ENCODE measurements at places on chromosomes 4 and X.

DNA sequence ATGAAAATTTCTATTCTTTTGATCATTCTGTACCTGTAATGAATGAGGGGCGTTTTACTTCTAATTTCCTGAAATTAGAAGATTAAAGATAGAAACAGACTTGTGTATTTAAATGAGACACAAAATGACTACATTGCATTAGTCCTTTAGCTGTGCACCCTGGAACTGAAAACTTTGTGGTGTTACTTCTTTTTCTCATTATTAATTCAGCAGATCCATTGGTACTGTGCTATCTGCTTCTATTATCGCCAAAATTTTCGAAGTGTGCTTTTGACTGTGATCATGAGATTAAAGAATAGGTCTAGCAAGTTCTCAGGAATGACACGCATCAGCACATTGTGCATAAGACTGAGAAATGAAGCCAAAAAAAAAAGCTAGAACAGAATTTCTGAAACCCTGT is 1938.9 kb upstream of the TENM3 start:
- no peak for DNase-seq

DNA sequence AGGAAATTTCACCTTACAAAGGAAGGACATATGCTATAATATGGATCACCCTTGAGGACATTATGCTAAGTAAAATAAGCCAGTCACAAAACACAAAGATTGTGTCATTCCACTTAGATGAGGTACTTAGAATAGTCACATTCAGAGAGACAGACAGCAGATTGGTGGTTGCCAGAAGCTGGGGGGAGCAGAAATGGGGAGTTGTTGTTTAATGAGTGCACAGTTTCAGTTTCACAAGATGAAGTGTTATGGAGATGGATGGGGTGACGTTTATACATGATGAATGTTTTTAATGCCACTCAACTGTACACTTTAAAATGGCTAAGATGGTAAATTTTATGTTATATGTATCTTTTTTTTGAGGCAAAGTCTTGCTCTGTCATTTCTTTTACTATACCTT is 14.8 kb upstream of the SPON2 start:
- DNase-seq: no peak

DNA sequence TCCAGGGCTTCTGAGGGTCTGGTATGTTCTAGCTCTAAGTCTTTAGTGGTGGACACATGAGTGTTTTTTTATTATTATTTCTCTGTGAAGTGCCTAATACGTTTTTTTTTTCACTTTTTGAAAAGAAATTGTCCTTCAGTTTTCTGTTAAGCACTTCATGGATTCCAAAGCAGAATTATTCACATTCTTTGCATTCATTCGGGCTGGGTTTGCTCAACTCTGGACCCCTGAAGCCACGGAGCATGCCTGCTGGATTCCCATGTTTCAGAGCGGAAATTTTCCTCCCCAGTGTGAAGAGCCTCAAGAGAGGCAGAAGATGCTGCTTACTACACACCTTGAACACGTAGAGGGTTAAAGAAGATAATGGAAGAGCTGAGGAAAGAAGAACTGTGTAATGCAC is 107.5 kb downstream of the EGF start:
- DNase-seq: no peak

- no peak for DNase-seq
These were observed 639.6 kb downstream of the SMARCA1 start for GRCh38 chrX:128883650-128884049.

GRCh38 chr4:171714791-171715454 is 98.3 kb upstream of the GALNTL6 start:
- no peak for DNase-seq

DNA sequence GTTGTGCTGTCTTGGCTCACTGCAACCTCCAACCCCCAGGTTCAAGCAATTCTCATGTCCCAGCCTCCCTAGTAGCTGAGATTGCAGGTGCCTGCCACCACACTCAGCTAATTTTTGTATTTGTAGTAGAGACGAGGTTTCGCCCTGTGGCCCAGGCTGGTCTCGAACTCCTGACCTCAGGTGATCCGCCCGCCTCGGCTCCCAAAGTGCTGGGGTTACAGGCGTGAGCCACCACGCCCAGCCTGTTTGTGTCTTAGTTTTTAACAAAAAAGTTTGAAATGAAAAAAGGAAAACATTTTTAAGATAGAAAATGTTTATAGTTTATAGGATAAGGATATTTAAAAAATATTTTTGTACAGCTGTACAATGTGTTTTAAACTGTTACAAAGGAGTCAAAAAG is 62.4 kb downstream of the CAPN6 start:
- no peak for DNase-seq

DNA sequence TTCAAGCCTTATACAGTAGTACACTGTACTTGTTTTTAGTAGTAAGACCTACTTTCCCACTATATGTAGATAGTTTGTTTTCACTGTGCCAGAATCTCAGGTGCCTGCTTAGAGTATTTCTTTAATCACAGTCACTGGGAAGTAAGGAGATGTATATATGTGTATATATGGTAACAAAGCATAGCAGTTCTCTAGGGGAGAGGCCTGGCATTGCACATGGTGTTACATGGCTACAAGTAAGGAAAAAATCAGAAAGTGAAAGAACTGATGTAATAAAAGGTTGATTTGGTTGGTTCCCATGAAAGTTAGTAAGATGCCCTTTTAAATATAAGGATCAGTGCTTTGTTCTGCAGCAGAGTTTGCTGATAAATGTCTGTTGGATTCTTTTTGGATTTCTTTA is 9.3 kb upstream of the DCK start:
- DNase-seq: no peak

DNA sequence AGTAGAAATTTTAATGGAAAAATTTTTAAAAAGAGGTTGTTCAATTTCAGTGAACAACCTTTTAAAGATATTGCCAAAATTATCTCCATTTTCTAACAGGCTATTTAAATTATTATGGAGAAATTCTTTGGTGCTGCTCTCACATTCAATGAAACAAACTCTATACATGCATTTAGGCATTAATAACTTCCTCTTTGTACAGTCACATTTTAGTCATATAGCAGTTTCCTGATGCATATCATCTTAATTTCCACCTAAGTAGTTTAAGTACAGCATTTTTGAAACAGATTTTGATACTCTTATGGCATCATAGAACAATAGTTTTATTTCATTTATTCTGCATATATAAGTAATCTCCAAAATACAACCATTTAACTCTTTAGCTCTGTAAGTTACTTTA is 500.1 kb downstream of the STPG2 start:
- DNase-seq: no peak

GRCh38 chr4:146510942-146511341 is 10.8 kb downstream of the SLC10A7 start:
- no peak for DNase-seq

DNA sequence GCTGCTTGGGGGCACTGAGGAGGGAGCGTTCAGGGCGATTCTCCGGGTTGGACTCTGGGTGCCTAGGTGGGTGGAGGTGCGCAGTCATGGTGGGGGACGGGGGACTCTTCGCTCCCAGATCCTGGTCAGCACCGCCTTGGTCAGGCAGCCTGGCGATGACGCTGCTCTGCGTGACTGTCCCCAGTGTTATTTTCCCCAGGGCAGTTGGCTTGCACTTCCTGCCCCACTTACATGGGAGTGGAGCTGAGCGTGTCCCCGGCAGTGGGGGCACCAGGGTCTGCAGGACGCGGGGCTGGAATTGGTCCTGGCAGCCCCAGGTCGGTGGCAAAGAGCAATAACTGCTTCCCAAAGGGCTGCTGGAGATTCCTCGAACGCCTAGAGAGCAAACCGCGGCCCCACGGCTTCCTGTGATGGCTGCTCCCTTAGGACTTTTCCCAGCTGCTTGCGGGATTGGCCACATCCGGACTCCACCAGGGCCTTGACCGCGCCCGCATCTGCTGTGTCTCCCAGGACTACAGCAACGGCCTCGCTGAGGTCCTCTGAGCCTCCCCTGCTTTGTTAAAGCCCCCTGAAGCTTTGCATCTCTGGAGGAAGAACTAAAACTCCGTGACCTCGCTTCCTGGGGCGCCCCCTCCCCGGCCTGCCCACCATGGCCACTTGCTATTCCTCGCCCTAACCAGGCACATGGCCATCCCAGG is 35.3 kb upstream of the GPR78 start:
- no peak for DNase-seq

- DNase-seq: no peak
These were observed 136.2 kb upstream of the RPL34 start for GRCh38 chr4:108484187-108484586.

- DNase-seq: no peak
These were observed 169.5 kb downstream of the MAML3 start for GRCh38 chr4:139984471-139984870.

DNA sequence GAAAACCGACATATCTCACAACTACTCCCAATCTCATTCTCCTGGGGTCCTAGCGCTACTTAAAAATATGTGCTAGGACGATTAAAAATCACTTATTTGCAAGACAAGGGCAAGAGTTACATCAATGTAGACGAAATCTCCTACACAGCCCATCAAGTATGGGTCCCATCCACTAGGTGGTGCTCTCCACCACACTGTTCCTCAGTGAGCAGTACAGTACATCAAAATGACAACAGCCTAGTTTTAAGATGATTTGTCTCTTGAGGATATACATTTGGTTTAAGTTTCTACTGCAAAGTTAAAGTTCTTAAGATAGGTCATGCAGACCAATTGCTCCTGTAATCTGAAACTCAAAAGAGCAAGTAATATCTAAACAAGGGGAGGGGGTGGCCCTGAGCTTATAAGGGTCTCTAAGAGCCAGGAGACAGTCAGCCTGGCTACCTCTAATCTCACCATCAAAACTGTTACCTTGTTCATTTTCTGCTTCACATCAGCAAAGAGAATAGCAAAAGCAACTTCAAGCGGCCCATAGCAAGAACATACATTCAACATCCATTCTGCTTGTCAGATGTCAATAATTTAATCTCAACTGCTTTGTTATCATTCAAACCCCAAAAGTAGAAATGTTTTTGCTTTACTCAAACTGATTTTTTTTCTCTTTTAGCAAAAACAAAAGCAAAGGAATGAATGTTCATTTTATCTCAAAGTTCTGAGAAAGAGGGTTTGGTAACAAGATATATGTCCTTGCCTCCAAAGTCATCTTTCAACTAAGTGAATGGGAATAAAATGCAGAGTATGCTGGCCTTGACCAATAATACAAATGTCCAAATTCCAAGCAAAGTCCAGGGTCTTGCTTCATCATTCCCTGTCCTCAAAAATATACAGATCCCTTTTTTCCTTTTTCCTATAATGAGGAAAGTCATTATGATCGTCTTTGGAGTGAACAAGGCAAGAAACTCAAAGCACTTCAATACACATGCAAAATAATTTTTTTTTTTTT is 53.1 kb downstream of the STX18 start:
- no peak for DNase-seq

DNA sequence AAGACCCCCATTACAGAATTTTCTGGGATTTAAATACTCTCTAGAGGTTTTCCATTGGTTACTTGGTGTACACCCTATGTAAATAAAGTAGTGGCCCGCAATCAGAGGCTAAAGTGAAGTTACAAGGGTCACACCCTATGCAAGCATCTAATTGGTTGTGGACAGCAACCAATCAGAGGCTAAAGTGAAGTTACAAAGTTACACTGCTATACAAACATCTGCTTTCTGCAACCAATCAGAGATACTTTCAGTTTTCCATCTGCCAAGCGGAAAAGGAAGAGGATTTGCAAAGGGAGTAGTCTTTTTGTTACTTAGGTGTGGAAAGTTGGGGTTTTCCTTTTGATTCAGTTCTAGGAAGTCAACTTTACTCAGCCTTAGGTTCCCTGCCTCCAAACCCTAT is 2.0 kb upstream of the ATRX start:
- no peak for DNase-seq

- no peak for DNase-seq
These were observed 110.1 kb downstream of the USP46 start for GRCh38 chr4:52548818-52549570.

- DNase-seq: no peak
These were observed 7.0 kb upstream of the BEND4 start for GRCh38 chr4:42159271-42160001.

DNA sequence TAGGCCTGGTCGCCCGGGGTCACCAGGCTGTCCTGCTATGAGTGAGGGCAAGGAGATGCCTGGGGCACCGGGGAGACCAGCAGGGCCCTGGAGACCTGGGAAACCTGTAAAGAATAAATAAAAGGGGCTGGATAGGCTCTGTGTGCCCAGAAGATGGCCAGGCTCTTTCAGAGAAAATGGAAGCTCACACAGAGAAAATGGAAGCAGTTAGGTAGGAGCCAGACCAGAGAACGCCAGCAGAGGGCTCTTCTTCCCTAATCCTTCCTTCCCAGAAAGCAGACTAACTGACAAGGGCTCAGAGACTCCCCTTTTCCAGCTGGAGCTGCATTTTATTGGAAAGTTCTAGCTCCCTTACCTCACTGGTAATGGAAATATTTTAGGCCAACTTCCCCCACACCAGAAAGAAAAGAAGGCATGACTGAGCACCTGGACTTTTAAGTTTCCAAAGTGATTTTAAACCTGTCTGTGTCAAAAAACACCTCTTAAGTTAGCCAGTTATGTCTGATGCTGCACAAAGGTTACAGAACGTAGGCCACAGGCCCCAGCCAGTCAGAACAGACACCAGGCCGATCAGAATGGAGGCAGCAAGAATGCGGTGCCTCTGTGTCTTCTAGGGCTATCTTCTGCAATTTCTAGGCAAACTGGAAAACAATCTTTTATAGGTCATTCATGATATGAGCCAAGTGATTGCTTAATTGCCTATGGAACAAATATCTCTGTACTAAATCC is 74.0 kb downstream of the ATG4A start:
- DNase-seq: no peak

DNA sequence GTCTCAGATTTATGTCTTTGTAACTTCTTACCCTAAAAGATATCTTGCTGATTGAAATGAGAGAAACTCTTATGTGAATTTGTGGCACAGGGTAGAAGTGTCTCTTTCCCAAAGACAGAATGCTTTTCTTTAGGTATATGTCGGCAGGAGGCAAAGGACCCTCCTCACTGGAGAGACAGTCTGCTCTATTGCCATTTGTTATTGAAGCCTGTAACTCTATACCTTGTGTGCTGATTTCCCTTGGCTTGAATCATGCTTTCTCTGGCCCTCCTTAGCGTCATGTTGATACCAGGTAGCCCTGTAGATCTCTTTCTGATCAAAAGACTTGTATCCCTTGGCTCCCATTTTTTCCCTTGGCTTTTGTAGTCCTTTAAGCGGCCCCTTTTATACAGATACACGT is 284.3 kb downstream of the CXXC4 start:
- no peak for DNase-seq

GRCh38 chr4:165921546-165921945 is 48.5 kb downstream of the TLL1 start:
- no peak for DNase-seq

Measured in anterior cingulate cortex (tissue), 58 donors.